ENCODE measurements at places on chromosomes 2 and 18. TPM values are rescaled to one million over a fixed set of nuclear protein-coding genes. Genes with fewer than 3 reads are reported as not detected.

RNF152 gene
- total RNA-seq: 17.2 TPM

ODC1 gene
- 55.3 TPM for total RNA-seq

FOXI3 gene
- total RNA-seq: not detected

DLX2 gene
- total RNA-seq: not detected

All from subcutaneous adipose tissue (tissue), 4 donors.